ENCODE measurements at places on chromosomes 3 and 15.

DNA sequence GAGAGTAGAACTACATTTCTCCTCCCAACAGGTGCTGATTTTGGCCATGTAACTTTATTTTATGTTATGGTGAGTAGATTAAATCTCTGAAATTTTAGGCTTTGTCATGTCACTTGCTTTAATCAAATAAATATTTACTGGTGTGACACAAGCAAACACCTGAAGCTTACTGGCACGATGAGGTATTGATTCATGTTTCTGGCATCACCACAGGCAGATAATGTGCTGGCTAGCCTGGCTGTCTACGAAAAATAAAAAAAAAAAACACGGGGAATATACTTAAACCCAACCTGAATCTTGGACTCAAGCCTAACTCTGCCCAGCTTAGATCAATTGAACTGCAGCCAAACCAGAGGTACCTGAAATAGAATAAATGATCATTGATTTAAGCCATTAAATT, 65.6 kb upstream of the CADM2 start:
- no peak for DNase-seq

- DNase-seq: peak; percentile 16
Observed at GRCh38 chr3:185423178-185423577, 60.2 kb downstream of the MAP3K13 start.

- no peak for DNase-seq
Observed at GRCh38 chr3:31246293-31247062, 286.2 kb upstream of the STT3B start.

- DNase-seq: peak; percentile 33
Observed at GRCh38 chr3:148075771-148076716, 621.7 kb upstream of the AGTR1 start.

- no peak for DNase-seq
Observed at GRCh38 chr3:108133048-108133369, 42.2 kb upstream of the CD47 start.

GRCh38 chr3:56979791-56980190, 80.7 kb upstream of the SPATA12 start:
- DNase-seq: no peak

- no peak for DNase-seq
Observed at GRCh38 chr15:69692342-69692741, 239.7 kb downstream of the RPLP1 start.

DNA sequence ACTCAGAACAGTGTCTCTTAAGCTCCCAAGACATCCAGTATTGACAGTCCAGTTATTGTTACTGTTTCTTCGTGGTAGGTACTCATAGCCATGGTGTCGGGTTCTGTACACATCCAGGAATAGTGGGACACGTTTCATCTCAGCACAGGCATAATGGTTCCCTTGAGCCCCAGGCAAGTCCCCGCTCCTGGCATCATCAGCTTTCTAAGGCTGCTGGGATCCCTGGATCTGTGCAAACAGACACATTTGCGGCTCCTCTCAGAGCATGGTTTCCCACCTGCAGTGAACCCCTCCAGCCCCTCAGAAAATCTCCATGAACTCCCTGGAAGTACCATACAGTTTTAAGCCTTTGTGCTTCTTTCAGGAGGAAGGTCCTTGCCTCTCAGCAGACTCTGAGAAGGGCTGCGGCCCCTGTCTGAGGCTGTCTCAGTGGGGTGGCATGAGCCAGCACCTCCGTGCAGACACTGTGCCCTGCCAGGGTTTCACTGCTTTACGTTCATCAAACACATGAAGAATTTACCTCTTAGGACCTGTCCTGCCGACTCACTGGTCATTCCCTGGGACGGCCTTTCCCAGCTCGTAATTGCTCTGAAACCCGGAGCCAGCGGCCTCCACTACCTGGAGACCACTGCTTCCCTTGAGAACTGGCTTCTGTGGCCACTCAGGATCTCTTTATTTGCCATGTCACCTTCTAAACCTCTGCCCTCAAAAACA, 124.9 kb downstream of the LRRK1 start:
- no peak for DNase-seq

GRCh38 chr15:80570553-80570952, 124.6 kb upstream of the ABHD17C start:
- no peak for DNase-seq

DNA sequence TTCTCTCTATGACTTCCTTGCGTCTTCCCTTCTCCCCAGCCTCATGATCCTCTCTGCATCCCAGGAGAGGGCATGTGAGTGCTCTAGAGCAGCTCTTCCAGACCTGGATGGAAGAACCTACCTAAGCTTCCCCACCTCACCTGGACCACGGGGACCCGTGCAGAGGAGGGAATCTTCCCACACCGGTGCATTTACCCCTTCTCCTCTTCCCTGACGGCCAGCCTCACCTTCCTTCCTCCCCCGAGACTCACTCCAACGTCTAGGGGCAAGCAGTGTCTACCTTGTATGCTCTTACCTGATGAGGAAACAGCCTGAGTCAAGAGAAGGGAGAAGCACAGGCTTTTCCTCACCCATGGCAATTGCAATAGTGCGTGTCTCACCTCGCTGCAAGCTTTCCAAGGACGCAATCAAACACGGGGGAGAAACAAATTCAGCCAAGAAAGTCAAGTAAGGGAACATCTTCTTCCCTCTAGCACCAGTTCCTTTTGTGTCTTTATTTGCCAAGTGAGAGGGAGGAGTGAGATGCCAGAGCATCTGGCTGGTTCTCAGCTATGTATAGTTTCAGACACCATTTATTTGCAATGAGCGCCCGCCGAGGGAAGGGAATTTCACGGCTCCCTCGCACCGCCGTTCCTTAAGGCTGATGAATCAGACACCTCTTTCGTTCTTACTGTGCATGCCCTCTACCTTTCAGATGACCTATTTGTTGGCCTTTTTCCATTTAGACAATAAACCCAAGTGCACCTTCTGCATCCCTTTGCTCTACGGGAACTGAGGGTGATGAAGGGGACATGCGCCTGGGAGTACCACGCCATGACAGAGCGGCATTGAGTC, 1.8 kb upstream of the CCR9 start:
- DNase-seq: no peak

DNA sequence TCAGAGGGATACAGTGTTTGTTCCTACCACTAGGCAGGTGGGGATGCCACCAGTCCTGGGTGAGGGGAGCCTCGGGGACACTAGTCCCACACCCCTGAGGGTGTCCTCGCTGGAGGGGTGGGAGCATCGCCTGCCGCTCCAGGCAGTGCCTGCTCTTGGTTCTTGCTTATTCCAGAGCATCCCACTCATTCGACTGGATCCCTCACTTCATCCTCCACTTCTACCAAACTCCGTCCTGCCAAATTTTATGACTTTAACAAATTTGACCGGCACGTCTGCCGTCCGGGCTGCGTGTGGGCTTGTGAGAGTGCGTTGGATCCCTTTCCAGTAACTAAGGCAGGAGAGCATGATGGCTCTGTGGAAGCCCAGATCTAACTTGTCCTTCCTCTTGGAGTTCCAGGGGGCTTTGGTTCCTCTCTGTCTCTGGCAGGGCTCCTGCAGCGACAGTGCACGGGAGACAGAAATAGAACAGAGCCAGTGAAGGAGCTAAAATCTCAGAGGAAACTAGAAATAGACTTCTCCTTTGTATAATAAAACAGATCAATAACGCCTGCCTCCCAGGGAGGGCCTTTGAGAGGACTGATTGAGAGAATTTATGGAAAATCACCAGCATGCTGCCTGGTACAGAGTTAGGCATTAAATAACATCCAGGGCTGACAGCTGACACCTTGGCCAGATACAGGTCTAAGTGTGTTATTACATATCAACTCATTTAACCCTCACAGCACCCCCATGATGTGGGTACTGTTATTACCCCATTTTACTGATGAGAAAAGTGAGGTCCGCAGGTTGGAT, 34.5 kb downstream of the MGLL start:
- DNase-seq: no peak

GRCh38 chr3:141272906-141273662, 41.5 kb downstream of the PXYLP1 start:
- DNase-seq: no peak

GRCh38 chr3:142210144-142210543, 15.2 kb downstream of the GK5 start:
- no peak for DNase-seq

DNA sequence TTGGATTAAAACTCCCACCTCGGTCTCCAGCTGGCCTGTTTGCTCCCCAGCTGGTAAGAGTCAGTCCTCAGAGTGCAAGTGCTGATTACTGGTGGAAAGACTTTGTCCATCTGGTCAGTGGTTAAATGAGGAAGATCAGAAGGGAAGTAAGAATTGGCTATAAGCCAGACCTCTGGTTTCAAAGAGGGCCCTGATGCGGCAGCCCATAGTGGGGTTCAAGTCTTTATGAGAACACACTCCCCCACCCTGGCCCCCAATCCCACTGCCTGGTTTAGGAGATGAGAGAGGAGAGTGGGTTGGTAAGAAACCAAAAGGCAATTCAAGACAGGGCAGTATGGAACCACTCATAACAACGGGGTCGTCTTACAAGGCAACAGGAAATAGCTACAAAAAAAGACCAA, 65.0 kb downstream of the FRMD4B start:
- DNase-seq: no peak

- DNase-seq: peak; percentile 42
Observed at GRCh38 chr3:25854635-25855034, 64.7 kb downstream of the OXSM start.

GRCh38 chr3:57169108-57169507, 4.0 kb upstream of the IL17RD start:
- no peak for DNase-seq

GRCh38 chr3:131526801-131527347, 24.1 kb upstream of the MRPL3 start:
- DNase-seq: peak; percentile 4

DNA sequence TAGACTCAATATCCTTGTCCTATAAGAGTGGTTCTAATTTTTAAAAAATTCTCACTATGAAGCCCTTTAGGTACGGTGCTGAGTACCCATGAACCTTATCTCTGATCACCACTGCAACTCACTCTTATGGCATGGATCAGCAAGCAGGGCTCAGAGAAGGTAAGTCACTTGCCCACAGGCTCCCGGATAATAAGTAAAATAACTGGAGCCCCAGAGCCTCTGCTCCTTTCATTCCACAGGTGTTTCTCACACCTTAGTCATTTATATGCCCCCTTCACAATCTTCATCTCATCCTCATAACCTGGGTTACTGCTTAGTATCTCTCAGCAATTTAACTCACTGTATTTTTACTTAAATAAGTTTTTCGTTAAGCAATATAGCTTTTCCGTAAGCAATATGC, 28.4 kb upstream of the AKAP13 start:
- DNase-seq: peak; percentile 48

DNA sequence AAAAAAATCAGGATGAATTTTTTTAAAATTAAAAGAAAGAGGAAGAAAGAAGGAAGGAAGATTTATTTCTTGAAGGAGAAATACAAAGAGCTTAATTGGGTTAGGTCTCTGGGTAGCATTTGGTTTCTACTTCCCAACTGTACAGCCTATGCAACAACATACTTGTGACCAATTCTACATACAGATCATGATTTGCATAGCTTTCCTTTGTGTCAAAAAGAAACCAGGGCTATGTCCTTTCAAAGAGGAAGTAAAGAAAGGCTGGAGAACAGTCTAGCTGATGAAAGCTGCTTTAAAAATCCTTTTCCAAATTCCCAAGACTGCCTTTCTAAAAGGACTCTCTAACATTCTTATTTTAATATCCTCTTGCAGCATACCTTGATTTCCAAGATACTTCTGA, 6.1 kb upstream of the HGD start:
- no peak for DNase-seq

- peak; percentile 34 for DNase-seq
Observed at GRCh38 chr3:107227091-107227490, 150.1 kb upstream of the CCDC54 start.

- no peak for DNase-seq
Observed at GRCh38 chr15:28929200-28929599, 43.4 kb downstream of the APBA2 start.

GRCh38 chr3:52444860-52445793, at the start of gene SEMA3G:
Gene SEMA3G, minus strand, starts transcription at chr3:52445103. Its CDS starts 76 bp downstream, at chr3:52445027.
- DNase-seq: peak; percentile 50

DNA sequence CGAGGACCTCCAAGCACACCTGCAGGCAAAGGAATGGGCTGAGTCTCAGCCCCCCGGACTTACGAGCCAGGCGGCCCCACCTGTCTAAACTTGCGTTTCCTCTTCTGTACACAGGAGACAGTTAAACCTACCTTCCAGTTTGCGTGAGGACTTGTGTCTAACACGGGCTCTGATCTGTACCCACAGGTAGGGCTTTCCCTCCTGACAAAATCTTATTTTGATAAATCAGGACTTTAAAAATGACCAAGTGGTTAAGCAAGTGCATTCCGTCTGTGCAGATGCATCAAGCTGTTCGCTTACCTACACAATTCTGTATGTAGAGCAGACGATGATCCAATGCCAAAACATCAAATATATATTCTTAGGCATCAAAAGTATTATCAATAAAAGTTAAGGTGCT, 238.0 kb downstream of the XXYLT1 start:
- no peak for DNase-seq

GRCh38 chr3:127446756-127447155, 143.8 kb downstream of the TPRA1 start:
- no peak for DNase-seq

DNA sequence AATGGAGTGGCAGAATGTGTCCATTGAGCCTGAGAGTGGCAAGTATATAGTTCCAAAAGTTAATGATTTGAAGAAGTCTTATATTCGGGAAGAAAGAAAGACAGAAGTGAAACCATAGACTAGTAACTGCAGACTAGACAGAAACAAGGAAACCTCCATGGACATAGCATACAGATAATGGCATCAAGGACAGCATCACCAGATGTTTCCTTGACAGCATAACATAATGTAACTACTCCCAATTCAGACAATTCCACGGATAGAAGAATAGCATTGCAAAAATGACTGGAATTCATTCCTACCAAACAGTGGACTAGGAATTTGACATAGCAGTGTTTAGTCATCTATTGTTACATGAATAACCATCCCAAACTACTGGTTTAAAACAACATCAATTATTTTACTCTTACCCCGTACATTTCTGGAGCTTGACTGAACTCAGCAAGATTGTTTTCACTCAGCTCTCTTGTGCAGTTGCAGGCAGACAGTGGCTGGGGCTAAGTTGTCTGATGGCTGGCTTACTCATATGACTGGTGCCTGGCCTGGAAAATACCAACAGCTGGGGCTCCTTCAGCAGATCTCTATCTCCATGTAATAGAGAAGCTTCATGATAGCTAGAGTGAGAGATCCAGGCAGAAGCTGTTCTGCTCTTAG, 109.7 kb upstream of the GADL1 start:
- peak; percentile 85 for DNase-seq

DNA sequence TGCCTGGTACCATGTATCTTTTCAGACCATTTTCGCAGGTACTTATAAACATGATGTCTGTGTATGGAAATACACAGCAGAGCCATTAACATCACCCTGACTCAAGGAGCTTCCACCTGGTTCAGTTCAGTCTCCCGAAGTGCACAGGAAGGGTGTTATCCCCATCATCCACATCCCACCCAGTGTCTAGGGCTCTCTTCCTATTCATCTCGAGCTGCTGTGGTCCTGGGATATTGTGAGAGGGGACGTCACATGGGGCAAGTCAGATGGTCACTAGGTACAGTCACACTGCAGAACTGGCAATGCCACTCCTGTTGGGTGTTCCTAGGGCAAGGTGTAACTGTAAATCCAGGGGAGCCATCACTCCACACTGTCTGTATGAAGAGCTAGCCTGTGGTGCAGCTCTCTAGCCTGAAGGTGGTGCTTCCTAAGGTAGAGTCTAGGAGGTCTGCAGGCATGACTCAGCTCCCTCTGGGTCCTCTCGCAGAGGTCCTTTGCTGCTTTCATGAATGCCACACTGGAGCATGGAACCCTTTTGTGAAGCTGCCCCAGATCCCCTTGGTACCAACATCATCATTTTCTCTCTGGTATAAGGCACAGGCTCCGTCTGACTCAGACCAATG, 13.9 kb downstream of the ISLR2 start:
- no peak for DNase-seq

Measured in mammary epithelial cell (primary cell).